Hindlimb muscle (tissue), 1 donor: ENCODE measurements at places on chromosomes 11 and 22.

DNA sequence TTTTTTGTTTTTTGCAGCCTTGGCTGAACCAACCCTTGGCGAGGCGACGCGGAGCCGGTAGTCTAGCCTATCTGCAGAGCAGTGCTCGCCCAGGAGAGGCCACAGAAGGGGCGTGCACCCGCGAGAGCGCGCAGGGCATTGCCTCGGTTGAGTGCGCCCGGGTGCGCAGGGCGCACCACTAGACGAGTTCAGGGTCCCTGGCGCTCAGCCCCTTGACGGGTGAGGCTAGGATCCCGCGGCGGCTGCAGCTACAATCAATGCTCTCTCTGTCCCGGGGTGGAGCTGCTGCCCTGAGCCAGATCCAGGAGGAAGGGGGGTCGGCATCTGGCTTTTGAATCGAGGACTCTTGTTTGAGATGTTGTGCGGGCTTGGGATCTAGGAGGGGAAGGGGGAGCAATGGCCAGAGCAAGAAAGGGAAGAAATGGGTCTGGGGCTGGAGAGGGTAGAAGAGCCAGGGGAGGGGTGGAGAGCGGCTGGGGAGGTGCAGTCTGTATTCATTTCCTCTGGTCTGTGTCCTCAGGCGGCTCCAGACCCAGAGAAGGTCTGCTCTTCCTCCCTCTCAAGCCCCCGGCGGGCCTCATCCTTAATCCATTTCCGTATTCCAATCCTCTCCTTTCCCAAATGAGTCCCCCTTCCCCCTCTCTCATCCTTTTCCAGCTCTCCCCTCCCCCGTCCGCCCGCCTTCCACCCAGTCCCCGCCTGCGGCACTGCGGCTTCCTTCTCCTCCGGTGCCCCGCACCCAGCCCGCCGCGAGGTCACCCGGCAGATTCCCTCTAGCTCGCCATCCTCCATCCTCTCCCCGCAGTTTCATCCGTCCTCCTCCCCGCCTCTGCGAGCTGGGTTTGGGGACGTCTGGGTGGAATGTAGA, 797 bp downstream of the THY1 start:
- peak; percentile 55 for DNase-seq

- DNase-seq, result no peak
Observed at GRCh38 chr11:95725196-95725595, 64.4 kb downstream of the FAM76B start.

DNA sequence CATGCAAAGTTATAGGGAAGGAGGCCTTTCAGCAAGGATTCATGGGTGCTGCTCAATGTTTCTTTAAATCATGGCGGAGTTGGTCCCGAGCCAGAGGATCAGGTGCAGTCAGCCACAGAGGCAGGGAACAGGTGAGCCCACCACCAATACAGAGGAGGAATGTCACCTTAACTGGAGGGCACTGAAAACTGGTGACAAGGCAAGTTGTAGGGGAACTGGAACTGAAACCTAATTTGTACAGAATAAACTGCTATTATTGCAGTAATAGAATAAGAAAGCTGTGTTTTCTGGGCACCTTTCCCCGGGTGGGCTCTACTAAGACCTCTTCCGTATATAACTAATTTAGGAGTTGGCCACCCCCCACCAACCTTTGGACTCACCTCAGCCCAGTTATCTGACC, 296.0 kb upstream of the NARS2 start:
- no peak for DNase-seq

DNA sequence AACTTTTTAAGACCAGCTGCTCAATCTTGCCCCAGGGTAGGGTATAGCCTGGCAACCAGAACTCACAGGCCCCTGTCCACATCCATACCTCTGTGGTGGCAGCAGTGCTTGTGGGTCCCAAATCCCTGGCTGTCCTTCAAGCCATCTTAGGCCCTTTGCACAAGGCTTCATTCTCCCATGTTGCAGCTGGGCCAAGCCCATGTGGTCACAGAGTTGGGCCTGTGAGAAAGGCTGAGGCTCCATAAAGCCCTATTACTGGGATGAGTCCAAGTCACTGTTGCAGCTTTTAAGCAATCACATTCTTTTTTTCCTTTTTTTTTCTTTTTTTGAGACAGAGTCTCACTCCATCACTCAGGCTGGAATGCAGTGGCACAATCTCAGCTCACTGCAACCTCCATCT, 47.9 kb upstream of the SLC25A1 start:
- no peak for DNase-seq

DNA sequence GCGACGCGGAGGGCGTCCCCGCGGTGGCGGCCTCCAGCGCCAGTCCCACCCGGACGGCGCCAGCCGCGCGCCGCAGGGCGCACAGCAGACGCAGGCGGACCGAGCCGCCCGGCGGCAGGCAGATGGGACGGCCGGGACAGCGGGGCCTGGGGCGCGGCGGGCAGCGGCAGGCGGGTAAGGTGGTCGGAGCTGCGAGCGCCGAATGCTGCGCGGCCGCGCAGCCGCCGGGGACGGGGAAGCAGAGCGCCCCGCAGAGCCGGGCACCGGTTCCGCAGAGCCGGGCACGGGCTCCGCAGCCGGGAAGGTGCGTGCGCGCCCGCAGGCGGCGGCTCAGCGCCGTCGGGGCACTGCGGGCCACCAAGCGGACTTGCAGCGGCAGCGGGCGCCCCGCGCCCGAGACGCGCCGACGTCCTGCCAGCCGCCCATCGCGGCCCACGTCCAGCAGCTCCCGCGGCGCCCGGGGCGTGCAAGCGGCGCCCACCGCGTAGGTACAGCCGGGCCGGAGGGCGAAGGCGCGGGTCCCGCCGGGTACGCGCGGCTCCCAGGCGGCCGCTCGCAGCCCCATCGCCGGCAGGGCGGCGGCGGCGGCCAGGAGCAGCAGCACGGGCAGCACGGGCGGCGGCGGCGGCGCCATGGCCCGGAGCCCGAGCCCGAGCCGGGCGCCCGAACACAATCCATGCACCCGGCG, 739 bp downstream of the CELSR1 start:
- DNase-seq, result no peak

DNA sequence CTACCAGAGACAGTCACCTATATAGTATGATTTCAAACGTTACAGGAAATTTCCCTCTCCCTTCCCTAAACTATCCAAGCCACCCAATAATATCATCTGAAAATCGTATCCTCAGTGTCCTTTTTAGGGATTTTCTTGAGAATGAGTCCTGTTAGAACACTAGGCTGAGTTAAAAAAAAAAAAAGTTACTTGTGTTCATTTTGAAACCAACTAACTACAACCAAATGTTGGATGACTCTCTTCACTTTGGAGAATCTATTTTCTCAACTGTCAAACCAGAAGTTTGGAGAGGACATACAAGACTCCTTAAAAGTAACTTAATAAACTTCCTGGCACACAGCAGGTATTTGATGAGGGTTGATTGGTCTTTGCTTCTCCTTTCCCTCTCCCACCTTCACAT, 183.2 kb upstream of the SESN3 start:
- no peak for DNase-seq

DNA sequence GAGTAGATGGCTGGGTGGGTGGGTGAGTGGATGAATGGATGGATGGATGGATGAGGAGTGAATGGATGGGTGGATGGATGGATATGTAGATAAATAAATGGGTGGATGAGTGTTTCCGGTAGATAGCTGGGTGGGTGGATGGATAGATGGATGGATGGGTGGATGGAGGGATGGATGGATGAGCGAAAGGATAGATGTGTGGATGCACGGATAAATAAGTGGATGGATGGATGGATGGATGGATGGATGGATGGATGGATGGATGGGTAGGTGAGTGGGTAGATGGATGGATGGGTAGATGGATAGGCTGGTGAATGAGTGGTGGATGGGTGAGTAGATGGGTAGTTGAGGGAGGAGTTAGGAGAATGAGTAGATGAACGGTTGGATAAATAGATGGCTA, 349.3 kb downstream of the MN1 start:
- no peak for DNase-seq

- no peak for DNase-seq
Observed at GRCh38 chr11:76263657-76264056, 57.4 kb upstream of the WNT11 start.

GRCh38 chr11:119739975-119740374, 11.0 kb upstream of the NECTIN1 start:
- DNase-seq, result no peak

DNA sequence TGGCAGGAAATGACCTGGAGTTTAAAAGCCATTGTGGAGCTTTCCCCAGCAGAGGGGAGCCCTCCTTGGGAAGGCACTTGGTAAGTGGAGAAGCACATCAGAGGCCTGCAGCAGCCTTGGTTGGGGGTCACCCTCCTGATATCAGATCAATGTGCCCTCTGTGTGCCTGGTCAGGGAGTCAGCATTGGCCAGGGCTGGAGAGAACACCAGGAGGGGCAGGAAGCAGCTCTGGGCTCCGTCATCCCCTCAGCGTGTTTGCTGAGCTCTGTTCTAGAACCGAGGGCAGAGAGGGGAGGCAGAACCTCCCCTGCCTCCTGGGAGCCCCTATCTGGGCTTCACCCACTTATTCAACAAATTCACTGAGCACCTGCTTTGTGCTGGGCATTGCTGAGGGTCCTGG, 846.0 kb downstream of the TBC1D22A start:
- DNase-seq, result no peak

DNA sequence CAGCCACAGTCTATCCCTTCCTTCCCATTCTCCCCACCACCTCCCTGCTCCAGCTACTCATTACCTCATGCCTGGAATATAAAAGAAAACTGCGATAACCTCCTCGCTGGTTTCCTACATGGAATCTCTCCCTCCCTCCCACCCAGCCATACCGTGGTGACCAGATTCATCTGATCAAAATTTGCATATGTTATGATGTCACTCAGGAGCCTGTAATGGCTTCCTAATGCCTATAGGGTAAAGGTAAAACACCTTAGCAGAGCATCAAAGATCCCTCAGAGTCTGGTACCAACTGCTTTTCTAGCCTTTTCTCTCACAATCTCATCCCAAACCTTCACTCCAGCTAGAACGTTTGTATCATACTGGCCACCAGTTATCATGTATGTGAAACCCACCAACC, 19.6 kb downstream of the RTN4RL2 start:
- no peak for DNase-seq

- no peak for DNase-seq
Observed at GRCh38 chr22:27309697-27310096, 491.9 kb downstream of the MN1 start.

DNA sequence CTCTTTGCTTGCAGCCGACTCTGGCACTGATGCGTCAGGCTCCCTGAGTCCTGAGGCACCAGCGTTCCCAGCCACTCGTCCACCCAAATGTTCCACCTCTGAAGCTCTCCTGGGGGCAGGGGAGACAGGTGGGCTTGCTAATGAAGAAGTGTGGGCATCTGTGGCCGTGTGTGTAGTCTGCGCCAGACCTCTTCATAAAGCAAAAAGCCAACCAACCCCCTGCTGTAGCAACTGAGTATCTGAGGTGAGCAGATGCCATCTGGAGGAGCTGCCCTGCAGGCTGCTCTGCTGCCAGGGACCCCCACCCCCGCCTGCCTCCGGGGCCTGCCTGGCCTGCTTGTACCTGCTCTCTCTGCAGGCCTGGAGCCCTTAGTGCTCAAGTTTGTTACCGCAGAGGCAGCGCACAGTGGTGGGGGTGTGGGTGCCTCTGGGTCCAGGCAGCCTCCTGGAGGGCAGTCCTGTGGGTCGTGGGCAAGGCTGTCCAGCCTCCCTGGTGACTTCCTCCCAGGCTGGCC, 272.5 kb downstream of the TBC1D22A start:
- DNase-seq, result no peak

DNA sequence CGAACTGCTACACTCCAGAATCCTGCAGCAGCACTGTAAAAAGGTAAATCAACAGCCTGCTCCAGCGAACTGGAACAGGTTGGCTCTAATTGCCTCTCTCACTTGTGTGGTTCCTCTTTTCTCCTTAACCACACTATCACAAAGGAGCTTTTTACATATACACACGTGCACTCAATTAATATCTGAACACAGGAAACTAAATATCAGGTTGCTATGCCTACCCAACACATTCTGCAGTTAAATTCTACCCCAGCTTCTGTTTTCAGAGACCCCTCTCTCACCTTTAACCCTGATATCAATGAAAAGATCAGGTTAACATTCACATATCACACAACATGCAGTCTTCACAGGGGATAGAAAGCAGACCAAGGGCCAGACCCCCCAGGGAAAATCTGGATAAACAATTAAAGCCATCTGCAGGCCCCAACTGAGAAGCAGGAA, 11.0 kb downstream of the RBFOX2 start:
- DNase-seq, result no peak

- no peak for DNase-seq
Observed at GRCh38 chr11:2693271-2694261, 6.2 kb downstream of the KCNQ1OT1 start.

GRCh38 chr11:66268952-66269905, 790 bp downstream of the RAB1B start:
- DNase-seq, result no peak

DNA sequence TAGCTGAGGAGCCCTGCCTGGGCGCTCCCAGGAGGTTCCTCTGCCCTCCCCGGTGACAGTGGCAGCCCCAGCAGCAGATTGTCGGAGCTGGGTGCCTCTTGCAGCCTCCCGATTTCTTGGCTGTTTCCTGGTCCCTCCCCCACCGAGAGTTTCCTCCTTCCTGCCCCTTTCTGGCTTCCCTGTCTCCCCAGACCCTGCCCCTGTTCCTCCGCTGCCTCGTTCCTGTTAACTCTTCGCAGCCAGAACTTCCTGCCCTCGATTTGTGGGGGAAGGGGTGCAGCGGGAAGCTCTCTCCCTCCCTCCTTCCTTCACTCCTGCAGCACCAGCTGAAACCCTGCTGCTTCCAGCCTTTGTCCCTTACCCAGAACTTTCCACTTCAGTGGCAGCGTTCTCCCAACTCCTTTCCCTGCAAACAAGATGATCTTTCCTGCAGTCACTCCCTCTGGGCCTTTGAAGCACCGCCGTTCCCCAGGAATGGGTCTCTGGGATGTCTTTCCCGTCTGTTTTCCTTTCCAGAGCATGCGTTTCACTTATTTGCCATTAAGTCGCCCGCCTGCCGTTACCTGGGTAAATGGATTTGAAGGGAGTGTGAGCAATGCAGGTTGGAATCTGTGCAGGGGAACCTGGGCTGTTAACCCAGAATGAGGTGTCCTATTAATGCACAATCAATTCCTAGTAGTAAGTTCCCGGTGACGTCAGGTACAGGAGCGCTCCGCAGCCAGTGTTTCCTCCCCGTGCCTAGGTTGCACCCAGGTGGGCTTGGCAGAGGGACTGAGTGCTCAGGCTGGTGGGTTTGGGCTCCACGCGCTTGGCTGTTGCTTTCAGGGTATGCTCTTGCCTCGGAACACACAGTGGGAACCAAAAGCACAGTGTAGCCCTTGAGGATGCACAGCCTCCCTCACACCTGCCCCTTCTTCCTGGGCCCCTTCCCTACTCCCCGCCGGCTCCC, 4.3 kb downstream of the GRK2 start:
- peak; percentile 64 for DNase-seq

DNA sequence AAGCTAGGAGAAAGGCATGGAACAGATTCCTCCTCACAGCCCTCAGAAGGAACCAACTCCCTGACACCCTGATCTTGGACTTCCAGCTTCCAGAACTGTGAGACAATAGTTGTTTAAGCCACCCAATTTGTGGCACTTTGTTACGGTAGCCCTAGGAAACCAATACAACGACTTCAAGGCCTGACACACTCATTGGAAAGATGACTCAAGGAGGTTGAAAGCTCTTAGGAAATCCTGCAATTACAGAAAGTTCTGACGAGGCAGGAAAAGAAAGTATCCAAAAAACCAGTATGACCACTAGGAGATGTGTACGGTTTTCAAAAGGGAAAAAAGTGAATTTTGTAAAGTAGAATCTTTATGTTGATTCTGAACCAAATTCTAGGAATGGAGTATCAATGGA, 161.4 kb downstream of the SWAP70 start:
- no peak for DNase-seq

GRCh38 chr11:18720808-18721560, 5.0 kb downstream of the IGSF22 start:
- DNase-seq, result peak; percentile 82

GRCh38 chr11:131246156-131246555, 124.3 kb upstream of the NTM start:
- DNase-seq, result no peak
